Erythroblast (primary cell): ENCODE measurements at places on chromosomes 2 and 18.

- DNase-seq, result no peak
Observed at GRCh38 chr2:240585101-240585500, 1.4 kb upstream of the CAPN10 start.

GRCh38 chr18:3810296-3810695 is 360.3 kb downstream of the TGIF1 start:
- no peak for DNase-seq

DNA sequence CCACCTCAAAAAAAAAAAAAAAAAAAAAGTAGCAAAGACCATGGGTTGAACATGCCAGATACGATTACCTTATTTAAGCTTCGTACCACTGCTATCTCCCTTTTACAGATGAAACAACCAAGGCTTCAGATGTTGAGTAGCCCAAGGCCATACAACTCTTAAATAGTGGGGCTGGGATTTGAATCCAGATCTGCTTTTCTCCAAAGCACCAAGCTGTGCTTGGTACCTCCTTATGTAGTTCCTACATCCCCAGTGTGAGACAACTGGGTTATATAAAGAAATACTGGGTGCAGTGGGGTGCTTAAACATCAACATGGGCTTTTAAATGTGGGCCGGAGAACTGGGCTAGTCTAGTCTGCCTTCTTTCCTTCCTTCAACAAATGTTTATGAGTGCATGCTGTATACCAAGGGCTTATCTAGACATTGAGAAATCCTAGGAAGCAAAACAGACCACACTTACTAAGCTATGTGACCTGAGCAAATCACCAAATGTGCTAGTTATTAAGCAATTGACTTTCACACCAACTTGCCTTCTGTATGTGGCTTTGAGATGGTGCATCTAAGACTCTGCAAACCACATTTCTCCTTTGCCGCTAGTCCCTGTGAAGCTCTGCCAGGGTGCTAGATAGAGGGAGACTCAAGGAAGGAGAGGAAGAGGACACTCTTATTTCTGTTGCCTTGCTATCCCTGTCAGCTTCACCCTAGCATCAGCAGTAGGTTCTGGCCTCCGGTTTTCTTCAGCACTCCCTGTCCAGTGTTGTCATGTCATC is 206.8 kb upstream of the FBXO11 start:
- peak; percentile 30 for DNase-seq

GRCh38 chr2:151096235-151096634 is 165.4 kb downstream of the RBM43 start:
- DNase-seq, result no peak

GRCh38 chr18:62369129-62369644 is 44.1 kb downstream of the TNFRSF11A start:
- no peak for DNase-seq
